ENCODE measurements at places on chromosomes 6 and 20. TPM values are rescaled to one million over a fixed set of nuclear protein-coding genes. Genes with fewer than 3 reads are reported as not detected.

The WFDC10B gene
- total RNA-seq = 0.54 TPM

The CALHM4 gene
- not detected for total RNA-seq

The LY6G6D gene
- not detected for total RNA-seq

The ULBP1 gene
- total RNA-seq = 0.60 TPM

All from H1 (cell line).